ENCODE measurements at places on chromosomes 3 and 15.
A peak's percentile ranks its signal among the peaks of the same experiment; 100 is the strongest.

GRCh38 chr15:67579967-67580366 is 37.5 kb downstream of the MAP2K5 start:
- H3K27me3 ChIP-seq = no peaks in the 10 kb centered on the region
- H3K27ac ChIP-seq = no peak overlapping the region
- DNase-seq = no peak
- no peaks in the 10 kb centered on the region for H3K4me1 ChIP-seq
- no peak overlapping the region for H3K4me3 ChIP-seq

- peak; percentile 39 for DNase-seq
- no peak overlapping the region for H3K4me3 ChIP-seq
- H3K36me3 ChIP-seq = peaks cover 5% of the 10 kb centered on the region
- H3K27me3 ChIP-seq = no peaks in the 10 kb centered on the region
- peaks cover 6% of the 10 kb centered on the region for H3K4me1 ChIP-seq
These were observed 34.9 kb downstream of the PRKCD start for GRCh38 chr3:53195602-53196574.

DNA sequence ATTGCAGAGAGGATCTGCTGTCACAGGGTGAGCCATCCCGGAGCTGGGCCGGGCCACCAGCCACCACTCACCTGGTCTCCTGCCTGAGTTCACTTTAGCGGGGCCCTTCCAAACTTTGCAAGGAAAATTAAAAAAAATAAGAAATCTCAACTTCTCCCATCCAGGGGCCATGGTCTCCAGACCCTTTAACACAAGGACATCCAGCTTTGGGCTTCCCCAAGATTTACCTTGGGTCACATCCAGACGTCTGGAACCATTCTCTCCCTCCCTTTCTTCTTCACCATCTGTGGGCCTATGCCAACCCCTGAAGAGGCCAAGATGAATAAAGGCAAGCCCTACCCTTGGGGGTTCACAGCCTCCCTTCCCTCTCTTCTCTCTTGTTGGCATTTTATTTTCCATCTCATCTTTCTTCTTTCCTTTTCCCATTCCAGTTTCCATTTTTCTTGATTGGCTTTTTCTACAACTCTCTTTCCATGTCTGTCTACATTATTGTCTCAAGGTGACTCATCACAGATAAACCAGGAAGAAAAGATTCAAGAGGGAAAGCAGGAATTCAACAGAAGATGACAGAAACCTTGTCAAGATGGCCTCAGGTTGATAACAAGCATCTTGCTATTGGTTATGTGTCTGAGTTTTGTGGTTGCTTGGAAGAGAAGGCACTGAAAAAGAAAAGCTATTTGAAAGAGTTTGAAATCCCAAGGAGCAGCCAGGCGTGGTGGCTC is 49.5 kb downstream of the ITGA11 start:
- no peak for DNase-seq
- H3K27ac ChIP-seq = no peak overlapping the region
- H3K36me3 ChIP-seq = no peaks in the 10 kb centered on the region
- H3K4me3 ChIP-seq = no peak overlapping the region
- H3K27me3 ChIP-seq = no peaks in the 10 kb centered on the region

DNA sequence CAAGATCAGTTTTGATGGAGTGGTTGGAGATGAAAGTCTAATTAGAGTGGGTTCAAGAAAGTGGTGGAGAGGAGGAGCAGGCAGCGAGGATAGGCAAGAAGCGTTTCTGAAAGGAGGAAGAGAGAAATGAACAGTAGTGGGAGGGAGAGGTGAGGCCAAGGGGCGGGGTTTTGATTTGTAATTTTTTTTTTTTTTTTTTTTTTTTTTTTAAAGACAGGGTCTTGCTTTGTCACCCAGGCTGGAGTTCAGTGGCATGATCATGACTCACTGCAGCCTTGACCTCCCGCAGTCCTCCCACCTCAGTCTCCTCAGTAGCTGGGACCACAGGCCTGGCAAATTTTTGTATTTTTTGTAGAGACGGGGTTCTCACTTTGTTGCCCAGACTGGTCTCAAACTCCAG is 36.6 kb downstream of the MRAS start:
- no peak overlapping the region for H3K4me3 ChIP-seq
- H3K36me3 ChIP-seq = no peaks in the 10 kb centered on the region
- no peaks in the 10 kb centered on the region for H3K4me1 ChIP-seq
- no peak overlapping the region for H3K27ac ChIP-seq
- H3K27me3 ChIP-seq = peaks cover 1% of the 10 kb centered on the region
- DNase-seq = no peak

DNA sequence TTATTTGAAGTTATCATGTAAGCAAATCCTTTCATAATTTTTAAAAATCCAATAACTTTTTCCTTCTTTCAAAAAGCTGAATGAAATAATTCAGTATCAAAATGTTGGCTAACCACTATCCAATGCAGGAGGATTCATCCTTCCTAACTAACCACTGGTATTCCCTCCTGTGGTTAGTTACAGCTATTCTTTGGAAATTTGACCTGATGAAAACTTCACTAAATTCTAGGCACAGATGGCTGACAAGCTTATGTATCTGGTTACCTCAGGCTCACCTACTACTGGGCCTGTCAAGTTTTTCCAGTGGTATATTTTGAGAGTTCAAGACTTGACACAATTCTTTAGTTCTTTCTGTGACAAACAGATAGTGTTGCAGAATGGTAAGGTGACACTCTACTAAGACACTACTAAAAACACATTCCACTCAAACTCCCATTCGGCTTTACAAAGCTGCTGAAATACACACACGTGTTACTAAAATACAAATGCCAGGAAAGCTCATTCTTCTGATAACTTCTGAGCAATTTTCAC is 15.8 kb downstream of the NPTN start:
- H3K36me3 ChIP-seq = no peaks in the 10 kb centered on the region
- H3K4me1 ChIP-seq = peaks cover 18% of the 10 kb centered on the region
- no peak overlapping the region for H3K4me3 ChIP-seq
- no peaks in the 10 kb centered on the region for H3K27me3 ChIP-seq

GRCh38 chr3:148932972-148933371 is 58.4 kb upstream of the GYG1 start:
- H3K27me3 ChIP-seq = peaks cover 18% of the 10 kb centered on the region
- DNase-seq = no peak
- no peaks in the 10 kb centered on the region for H3K36me3 ChIP-seq
- H3K4me3 ChIP-seq = no peak overlapping the region
- H3K4me1 ChIP-seq = no peaks in the 10 kb centered on the region
- H3K27ac ChIP-seq = no peak overlapping the region

- H3K27ac ChIP-seq = no peak within 1 kb of the TSS
- peaks cover 13% of the 10 kb centered on the region for H3K27me3 ChIP-seq
- DNase-seq = no peak
- H3K4me1 ChIP-seq = no peaks in the 10 kb centered on the region
- no peaks in the 10 kb centered on the region for H3K36me3 ChIP-seq
- no peak within 1 kb of the TSS for H3K4me3 ChIP-seq
These were observed at the start of gene CHST13 for GRCh38 chr3:126523745-126524428. Gene CHST13 (plus strand): TSS chr3:126524155. CDS start chr3:126524333, 178 bp downstream.

DNA sequence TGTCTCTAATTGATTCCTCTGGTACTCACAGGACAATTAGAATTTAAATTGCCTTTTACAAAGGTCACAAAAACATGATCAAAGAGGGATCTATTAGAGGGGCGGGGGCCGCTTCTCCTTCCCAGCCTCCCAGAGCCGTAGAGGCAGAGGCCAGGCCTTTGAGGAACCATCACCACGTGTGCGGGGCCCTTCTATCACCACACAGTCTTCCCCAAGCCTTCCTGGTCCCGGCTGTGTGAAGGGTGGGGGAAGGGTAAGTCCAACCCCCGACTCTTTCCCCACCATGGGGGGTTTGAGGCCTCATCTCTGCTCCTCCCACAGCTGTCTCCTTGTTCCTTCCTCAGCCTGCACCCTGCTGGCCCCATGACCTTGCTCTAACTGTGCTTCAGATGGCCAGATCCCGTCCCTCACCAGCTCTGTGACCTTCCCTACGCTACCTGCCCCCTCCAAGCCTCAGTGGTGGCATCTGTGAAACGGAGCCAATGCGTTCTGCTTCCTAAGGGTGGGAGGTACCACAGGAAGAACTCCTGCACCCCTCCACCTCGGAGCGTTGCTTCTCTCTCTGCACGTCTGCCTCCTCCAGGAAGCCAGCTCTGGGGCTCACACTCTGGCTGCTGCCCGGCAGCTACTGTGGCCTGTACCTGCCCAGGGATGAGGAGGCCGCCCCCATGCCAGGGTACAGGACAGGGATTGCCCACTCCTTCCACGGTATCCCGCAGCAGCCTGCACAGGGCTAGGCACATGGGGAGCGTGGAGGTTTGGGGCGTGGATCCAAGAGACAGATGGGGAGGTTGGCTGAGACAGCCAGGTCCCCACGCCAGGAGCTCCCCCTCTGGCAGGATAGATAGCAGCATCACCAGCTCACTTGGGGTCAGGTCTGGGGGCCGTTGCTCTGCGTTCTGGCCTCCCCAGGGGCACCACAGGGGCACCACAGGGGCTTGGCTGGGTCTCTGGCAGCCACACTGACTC is 83.8 kb downstream of the LINGO1 start:
- H3K4me1 ChIP-seq = no peaks in the 10 kb centered on the region
- H3K36me3 ChIP-seq = no peaks in the 10 kb centered on the region
- H3K27ac ChIP-seq = no peak overlapping the region

- no peaks in the 10 kb centered on the region for H3K36me3 ChIP-seq
- H3K4me1 ChIP-seq = peaks cover 2% of the 10 kb centered on the region
- no peak overlapping the region for H3K4me3 ChIP-seq
- no peak overlapping the region for H3K27ac ChIP-seq
These were observed 33.6 kb upstream of the GRIP2 start for GRCh38 chr3:14573706-14574105.

- H3K27ac ChIP-seq = no peak overlapping the region
- H3K27me3 ChIP-seq = peaks cover 7% of the 10 kb centered on the region
- H3K4me3 ChIP-seq = no peak overlapping the region
- H3K36me3 ChIP-seq = no peaks in the 10 kb centered on the region
These were observed 137.0 kb downstream of the ADAMTS17 start for GRCh38 chr15:100204771-100205170.
